ENCODE measurements at places on chromosomes 11 and 22.

DNA sequence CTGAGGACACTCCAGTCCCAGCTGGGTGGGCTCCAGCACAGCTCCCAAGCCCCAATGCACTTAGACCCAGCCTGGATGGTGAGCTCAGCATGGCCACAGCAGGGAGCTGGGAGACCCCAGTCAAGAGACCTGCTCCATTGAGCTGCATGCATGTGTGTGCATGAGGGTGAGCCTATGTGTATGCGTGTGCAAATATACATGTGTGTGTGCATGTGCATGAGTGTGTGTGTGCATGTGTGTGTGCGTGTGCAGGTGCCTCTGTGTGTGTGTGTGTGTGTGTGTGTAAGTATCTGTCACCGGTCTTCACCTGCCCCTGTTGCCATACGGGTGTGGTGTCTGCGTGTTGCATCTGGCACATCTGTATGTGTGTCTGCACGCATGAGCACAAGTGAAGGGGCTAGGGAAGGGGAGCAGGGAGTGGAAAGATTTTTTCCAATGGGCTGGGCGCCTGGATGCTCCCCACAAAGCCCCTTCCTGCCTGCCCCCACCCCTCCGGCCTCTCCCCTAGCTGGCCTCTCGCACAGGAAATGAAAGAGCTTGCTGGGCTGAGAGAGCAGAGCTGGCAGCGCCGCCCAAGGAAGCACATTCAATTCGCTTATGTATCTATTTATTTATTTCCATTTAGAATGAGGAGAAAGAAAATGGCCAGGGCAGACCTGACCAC is 4.1 kb downstream of the TSPAN32 start:
- no peak for DNase-seq

- peak; percentile 65 for DNase-seq
These were observed 41.6 kb downstream of the CD44 start for GRCh38 chr11:35180317-35181233.

GRCh38 chr22:41875531-41876270 is 39.2 kb downstream of the SHISA8 start:
- DNase-seq: no peak

DNA sequence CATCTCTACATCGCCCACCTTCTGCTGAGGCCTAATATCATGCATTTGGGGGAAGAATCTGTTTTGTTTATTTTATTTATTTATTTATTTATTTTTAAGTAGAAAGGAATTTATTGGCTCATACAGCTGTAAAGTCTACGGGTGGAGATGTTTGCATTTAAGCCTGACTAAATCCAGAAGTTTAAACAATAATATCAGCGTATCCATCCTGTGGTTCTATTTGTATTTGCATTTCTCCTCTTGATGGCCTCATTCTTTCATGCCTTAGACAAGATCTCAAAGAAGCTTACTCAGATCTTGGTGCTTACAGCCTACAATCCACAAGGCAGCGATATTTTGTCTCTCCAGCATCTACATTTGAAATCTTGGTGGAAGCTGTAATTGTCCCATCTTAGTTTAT is 67.1 kb upstream of the CARD18 start:
- DNase-seq: no peak

GRCh38 chr11:63945477-63946163 is 6.8 kb downstream of the NAA40 start:
- peak; percentile 79 for DNase-seq

DNA sequence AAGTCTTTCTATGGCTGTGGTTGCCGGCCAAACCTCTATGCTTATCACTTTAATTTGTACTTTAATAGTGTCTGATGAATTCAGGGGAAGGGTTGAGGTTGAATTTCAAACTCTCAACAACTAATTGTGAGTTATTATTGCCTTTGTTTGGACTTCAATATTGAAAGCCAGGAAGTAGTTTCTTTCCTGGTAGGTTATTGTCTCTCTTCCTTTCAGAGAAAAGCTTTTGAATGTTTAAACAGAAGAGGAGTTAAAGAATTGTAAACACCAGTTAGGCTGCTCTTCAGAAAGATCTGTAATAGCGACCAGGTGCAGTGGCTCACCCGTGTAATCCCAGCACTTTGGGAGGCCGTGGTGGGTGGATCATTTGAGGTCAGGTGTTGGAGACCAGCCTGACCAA is 22.2 kb downstream of the NNMT start:
- no peak for DNase-seq

GRCh38 chr11:132114185-132114584 is 743.8 kb downstream of the NTM start:
- peak; percentile 4 for DNase-seq

- no peak for DNase-seq
These were observed 3.8 kb downstream of the CEP57 start for GRCh38 chr11:95794086-95794485.

DNA sequence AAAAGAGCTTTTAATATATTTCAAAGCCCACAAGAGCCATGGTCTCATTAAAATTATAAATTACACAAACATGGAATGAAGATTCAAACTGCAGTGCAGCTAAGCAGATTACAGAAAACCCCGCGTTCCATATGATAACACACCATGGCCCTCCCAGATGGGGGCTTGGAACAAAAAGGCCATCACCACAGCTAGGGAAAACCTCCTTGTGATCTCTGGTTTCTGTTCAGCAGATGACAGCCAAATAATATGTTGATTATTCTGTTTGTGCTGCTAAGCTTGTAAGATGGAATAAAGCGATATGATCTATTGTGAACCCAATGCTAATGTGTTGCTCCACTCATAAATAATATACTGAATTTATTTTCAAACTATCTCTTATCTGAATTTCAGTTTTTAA is 28.5 kb downstream of the IMMP1L start:
- DNase-seq: no peak

DNA sequence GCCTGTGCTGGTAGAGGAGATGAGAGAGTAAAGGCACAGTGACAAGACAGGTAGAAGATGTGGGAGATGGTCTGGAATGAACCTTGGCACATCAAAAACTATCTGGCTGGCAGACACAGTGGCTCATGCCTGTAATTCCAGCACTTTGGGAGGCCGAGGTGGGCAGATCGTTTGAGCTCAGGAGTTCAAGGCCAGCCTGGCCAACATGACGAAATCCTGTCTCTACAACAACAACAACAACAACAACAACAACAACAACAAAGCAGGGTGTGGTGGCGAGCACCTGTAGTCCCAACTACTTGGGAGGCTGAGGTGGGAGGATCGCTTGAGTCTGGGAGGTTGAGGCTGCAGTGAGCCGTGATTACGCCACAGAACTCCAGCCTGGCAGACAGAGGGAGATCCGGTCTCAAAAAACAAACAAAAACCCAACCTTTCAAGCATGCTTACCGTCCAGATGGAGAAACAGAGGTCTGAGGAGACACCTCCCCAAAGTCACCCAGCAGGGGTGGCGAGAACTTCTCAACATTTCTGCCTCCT is 11.8 kb downstream of the KCTD21 start:
- DNase-seq: no peak

DNA sequence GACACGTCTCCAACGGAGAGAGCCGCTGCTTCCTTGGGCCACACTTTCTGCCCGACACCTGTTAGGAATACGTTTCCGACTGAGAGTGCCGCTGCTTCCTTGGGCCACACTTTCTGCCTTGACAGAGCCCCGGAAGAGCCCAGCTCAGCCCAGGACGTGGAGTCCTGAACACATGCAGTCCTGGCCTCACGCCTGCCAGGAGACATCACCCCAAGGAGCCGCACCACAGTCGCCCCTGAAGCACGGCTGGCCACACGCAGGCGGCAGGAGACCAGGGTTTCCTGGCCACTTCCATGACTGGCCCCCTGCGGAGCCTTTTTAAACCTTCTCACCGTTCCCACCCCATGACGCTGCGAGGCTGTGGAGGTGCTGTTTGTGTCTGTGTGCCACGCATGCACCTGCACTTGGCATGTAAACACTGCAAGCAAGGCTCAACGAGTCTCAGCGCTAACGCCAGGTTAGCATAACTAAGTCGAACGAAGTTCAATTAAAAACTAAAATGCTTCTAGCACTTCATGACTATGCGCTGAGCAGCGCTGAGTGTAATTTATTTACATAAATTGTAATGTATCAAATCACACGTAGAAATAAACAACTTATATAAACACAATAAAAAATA is 8.8 kb downstream of the TOLLIP start:
- DNase-seq: no peak

DNA sequence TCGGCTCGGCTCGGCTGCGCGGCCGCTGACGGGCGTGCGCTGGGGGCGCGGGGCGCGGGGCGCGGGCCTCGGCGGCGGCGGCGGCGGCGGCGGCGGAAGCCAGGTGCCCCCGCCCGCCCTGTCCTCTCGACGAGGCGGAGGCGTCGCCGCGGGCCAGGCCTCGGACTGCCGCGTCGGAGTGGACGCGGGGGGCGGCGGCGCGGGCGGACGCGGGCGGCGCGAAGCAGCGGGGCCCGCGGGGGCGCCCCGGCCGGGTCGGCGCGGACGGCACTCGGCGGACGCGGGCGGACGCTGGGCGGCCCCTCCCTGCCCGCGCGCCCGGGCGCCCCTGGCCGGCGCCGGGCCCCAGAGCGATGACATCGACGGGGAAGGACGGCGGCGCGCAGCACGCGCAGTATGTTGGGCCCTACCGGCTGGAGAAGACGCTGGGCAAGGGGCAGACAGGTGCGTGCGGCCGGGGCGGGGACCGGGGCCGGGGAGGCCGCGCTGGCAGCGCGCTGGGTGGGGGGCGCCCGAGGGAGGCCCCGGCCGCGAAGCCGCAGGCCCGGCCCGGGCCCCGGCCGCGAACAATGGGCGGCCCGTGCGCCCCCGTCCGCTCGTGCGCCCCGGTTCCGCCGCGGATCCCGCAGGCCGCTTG is at the start of gene BRSK2:
BRSK2 (plus strand) TSS at position 3 of the 637 bp plus-strand sequence; CDS start at position 354, 351 bp downstream.
- no peak for DNase-seq

GRCh38 chr11:21931436-21932101 is 261.3 kb upstream of the ANO5 start:
- no peak for DNase-seq

- no peak for DNase-seq
These were observed 928.9 kb downstream of the TBC1D22A start for GRCh38 chr22:47691152-47691895.

GRCh38 chr11:47383071-47383470 is 4.7 kb upstream of the SPI1 start:
- no peak for DNase-seq

- no peak for DNase-seq
These were observed 41.7 kb downstream of the TEAD1 start for GRCh38 chr11:12715941-12716340.

GRCh38 chr11:32003335-32003734 is 87.5 kb upstream of the RCN1 start:
- no peak for DNase-seq

- no peak for DNase-seq
These were observed 15.6 kb upstream of the ARHGAP42 start for GRCh38 chr11:100671471-100671870.

GRCh38 chr22:35631597-35631996 is 14.5 kb upstream of the MB start:
- DNase-seq: no peak

DNA sequence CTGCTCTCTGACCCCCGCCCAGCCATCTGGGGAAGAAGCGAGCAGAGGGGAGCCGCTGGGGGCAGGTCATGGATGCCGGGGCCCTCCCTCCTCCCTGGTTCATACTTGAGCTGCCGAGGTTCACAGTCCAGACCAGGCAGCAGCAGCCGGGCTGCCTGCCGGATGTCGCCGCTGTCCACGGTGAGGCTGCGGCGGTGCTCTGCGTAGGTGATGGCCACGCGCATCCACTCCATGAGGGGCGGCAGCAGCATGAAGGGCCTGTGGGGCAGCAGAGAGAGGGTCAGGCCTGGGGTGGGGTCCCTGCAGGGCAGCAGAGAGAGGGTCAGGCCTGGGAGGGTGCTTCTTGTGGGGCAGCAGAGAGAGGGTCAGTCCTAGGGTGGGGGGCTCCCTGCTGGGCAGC is 67.6 kb downstream of the NAT10 start:
- no peak for DNase-seq

DNA sequence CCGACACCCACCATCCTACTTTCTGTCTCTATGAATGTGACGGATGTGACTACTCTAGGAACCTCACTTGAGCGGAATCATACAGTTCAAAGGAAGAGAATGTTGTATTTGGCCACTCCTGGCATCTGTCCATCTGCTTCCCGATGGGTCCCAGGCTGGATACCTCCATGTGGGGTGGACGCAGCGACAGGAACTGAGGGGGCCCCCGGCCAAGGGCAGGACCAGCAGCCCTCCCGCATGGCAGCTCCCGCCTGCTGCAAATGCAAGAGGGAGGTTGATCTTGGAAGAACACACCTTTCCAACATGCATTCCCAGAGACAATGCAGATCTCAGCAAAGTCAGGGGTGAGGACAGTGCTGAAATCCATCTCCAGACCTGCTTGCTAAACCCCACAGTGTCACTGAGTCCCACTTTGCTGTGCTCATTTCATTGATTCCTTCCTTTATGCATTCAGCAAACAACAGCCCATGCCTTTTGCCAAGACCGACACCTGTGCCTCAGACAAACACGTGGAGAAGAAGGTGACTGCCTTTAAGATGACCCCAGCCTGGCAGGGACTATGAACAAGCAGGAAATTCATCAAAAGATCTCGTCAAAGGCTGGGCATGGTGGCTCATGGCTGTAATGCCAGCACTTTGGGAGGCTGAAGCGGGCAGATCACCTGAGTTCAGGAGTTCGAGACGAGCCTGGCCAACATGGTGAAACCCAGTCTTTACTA is 246.2 kb downstream of the CTTN start:
- peak; percentile 6 for DNase-seq

- no peak for DNase-seq
These were observed 2.1 kb downstream of the LRP5 start for GRCh38 chr11:68314203-68315170.

- DNase-seq: no peak
These were observed 55.5 kb downstream of the CSNK2A3 start for GRCh38 chr11:11297578-11297977.

- no peak for DNase-seq
These were observed 18.5 kb downstream of the APLP2 start for GRCh38 chr11:130088217-130088616.

GRCh38 chr11:2536440-2536989 is 91.7 kb downstream of the KCNQ1 start:
- no peak for DNase-seq

GRCh38 chr22:40651563-40652501 is 15.3 kb upstream of the MRTFA start:
- DNase-seq: peak; percentile 80

GRCh38 chr22:24101966-24102365 is 79.3 kb upstream of the SUSD2 start:
- no peak for DNase-seq

GRCh38 chr11:18727479-18728236 is 1.7 kb upstream of the IGSF22 start:
- DNase-seq: no peak

DNA sequence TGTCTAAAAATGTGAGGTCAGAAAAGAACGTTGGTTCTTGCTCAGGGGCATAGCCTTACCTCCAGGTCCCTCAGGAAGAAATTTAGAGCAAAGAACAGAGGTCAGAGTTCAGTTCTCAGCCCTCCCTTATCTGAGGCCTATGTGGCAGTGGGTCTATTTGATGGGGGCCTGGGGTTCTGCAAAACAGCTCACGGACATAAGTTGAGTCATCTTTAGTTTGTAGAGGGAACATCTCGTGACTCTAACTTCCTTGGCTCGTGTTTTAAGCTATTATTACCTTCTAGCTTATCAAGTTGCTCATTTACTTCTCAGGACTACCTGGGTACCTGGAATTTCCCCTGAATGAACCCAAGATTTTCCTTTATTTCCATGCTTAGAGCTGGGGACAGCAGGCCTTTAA is 91.3 kb upstream of the AMOTL1 start:
- DNase-seq: no peak
